ENCODE measurements at places on chromosomes 2 and 18.

GRCh38 chr2:106053116-106053515 is 141.0 kb downstream of the UXS1 start:
- DNase-seq = no peak

- DNase-seq = no peak
Measured at GRCh38 chr2:238821391-238821790, 26.5 kb upstream of the TWIST2 start.

- no peak for DNase-seq
Measured at GRCh38 chr2:218814540-218815243, 16.9 kb downstream of the PRKAG3 start.

- no peak for DNase-seq
Measured at GRCh38 chr2:216934151-216934550, 74.3 kb upstream of the TNP1 start.

DNA sequence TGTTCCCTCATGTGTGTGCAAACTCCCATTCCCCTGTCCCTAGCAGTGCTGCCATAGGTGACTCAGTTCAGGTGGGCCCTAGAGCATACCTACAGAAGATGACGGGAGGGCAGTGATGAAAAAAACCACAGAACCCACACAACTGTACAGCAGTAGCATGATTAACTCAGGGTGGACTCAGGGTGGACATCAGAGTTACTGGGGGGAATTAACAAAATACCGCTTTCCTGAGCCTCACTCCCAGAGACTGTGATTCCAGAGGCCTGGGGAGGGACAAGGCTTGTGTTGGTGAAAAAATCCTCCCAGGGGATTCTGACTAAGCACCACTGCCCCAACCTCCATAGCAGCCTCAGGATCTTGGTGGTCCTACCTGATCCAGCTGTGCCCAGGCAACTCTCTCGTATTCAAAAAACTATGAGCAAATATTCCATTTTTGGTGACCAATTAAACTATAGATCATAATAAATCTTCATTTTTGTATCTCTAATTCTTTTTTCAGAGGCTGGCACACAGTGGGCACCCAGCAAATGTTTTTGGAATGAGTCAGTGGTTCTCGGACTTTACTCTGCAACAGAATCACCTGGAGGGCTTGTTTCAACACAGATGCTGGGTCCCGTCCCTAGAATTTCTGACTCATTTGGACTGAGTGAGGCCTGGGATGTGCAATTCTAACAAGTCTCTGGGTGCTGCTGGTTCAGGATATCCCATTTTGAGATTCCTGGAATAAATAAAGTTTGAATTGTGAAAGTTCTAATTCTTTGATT is 84.1 kb upstream of the NABP1 start:
- DNase-seq = no peak

GRCh38 chr2:221750316-221750715 is 178.2 kb upstream of the EPHA4 start:
- no peak for DNase-seq

DNA sequence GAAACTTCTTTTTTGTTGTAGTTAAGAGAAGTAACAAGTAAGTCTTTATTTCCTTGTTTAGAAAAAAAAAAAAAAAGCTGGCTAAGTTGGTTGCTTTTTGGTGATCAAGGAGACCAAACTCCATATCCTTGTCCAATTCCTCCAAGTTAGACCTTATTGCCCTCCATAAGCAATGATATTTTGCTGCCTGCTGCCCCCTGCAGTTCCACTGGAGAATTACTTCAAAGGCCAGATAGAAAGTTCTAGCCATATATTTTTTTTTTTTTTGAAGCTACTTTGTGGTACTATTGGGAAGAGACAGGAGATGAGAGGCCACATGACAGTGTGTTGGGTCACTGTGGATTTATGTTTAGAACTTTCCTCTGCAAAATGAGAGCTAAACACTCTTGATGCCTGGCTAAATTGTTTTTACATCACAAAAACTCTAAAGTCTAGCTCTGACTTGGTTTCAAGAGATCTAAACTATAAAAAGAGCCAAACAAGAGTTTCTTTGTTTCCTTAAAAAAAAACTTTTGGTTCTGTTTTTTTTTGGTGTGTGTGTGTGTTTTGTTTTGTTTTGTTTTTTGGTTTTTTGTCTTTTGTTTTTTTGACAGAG is 80.7 kb upstream of the RASGRP3 start:
- DNase-seq = peak; percentile 33

Measured in activated T-cell treated with anti-CD3 and anti-CD28 coated beads, Interleukin-2, amount 50 U/mL, for 1 hour (primary cell).